Epithelial cell of prostate (primary cell): ENCODE measurements at places on chromosomes 11 and 22.
A peak's percentile ranks its signal among the peaks of the same experiment; 100 is the strongest.

- DNase-seq: peak; percentile 0
These were observed 74.4 kb downstream of the ARHGAP32 start for GRCh38 chr11:129117595-129118350.

DNA sequence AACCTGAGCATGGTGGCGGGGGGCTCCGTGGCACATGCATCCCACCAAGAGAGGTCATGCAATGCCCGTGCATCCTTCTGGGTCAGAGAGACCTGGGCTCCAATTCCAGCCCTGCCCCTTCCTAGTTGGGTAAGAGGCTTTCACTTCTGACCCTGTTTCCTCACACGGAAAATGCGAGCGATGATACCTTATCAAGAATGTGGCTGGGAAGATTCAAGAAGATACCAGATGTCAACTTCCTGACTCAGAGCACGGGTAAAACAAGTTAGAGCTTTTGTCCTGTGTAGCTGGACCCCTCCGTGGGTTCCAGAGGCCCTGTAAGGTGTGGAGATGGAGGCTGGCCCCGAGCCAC lies 8.7 kb upstream of the DGKZ start:
- DNase-seq: no peak

- no peak for DNase-seq
These were observed 46.4 kb upstream of the FTH1 start for GRCh38 chr11:62013537-62014476.

- no peak for DNase-seq
These were observed 38.4 kb downstream of the GRK3 start for GRCh38 chr22:25602916-25603315.

- DNase-seq: no peak
These were observed 598.6 kb downstream of the OPCML start for GRCh38 chr11:132933703-132934102.

GRCh38 chr11:68115285-68115684 lies 5.9 kb downstream of the CHKA start:
- DNase-seq: no peak
